Activated CD4-positive, alpha-beta T cell treated with anti-CD3 and anti-CD28 coated beads for 48 hours (primary cell): ENCODE measurements at places on chromosomes 6 and 20.
A peak's percentile ranks its signal among the peaks of the same experiment; 100 is the strongest.

- DNase-seq = no peak
Observed at GRCh38 chr6:105886814-105887544, 199.2 kb upstream of the PRDM1 start.

DNA sequence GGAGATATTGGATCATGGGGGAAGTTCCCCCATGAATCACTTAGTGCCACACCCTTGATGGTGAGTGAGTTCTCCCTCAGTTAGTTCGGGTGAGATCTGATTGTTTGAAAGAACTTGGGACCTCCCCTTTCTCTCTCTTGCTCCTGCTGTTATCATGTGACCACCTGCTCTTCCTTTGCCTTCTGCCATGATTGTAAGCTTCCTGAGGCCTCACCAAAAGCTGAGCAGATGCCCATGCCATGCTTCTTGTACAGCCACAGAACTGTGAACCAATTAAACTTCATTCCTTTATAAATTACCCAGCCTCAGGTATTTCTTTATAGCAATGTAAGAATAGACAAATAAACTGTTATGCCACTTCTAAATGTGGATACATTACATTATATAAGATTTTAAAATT, 686.7 kb upstream of the MARCKS start:
- no peak for DNase-seq

GRCh38 chr20:59598625-59599310, 5.6 kb upstream of the PHACTR3 start:
- DNase-seq = peak; percentile 47

GRCh38 chr6:7904654-7905319, 5.8 kb downstream of the TXNDC5 start:
- DNase-seq = no peak

DNA sequence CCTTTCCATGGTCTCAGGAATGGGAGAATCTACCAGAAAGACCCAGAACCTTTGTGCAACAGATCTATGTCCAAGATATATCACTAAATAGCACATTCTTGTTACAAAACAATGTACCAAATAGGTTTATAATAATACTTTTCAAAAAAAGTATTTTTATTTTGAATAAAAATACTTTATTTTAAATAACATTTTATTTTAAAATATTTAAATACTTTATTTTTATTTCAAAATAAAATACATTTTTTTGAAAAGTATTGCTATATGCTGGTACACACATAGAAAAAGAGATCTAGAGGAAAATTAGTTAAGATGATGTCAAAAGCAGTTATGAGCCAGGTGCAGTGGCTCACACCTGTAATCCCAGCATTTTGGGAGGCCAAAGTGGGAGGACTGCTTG, 16.8 kb upstream of the RALY start:
- DNase-seq = no peak

DNA sequence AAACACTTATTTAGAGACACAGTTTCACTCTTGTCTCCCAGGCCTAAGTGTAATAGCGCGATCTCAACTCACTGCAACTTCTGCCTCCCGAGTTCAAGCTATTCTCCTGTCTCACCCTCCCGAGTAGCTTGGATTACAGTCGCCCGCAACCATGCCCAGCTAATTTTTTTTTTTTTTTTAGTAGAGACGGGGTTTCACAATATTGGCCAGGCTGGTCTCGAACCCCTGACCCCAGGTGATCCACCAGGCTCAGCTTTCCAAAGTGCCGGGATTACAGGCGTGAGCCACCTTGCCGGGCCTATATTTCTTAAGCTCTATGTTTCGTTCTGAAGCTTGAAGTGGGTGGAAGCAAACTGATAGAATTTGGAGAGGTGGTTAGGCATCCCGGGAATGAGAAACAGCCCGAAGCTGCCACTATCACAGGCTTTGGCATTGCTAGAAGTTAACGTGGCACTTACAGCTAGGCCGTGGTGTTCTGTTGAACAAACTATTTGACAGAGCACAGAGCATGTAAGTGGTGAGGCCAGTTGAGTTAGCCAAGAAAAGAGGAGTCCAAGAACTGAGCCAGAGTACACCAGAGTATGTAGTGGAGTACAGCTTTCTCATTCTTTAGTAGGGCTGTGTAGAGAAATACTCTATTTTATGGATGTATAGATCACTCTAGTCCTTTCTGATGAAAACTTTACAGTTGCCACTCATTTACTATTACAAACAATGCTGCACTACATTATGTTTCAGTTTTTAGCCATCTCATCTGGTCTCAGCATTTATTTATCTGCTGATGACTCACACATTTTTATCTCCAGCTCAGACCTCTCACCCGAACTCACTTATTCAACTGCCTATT, 62.0 kb upstream of the HFE start:
- DNase-seq = no peak

GRCh38 chr20:59268870-59269269, 31.5 kb upstream of the EDN3 start:
- no peak for DNase-seq

DNA sequence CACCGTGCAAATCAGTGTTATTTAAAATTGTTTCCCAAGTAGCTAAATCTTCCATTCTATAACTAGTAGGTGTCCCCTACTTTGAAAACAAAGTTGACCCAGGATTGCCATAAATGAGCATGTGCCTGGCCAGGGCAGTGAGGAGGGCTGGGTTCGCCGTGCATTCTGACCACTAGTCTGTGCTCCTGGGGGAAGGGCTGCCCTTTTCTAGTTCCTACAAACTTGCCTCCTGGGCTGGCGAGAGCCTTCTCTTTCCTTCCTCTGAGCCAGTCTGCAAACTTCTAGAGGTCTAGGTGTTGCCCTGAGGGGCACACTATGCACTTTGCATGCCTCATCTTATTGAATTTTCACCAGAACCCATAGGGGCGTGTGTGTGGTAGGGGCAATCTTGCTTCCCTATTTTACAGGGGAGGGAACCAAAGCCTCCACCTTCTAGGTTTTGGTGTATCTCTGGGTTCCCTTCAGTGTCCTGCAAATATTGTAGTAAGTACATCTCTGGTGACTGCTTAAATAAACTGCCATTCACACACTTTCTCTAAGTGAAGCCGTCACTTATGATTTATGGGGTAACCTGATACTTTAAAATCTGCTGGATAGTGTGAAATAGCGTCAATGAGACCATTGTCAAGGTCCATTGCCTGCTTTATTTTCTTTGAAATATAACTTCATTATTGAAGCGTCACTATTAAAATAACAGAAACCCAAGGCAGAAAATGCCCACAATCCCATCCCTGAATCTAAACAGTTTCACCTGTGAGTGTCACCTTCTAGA, 42.2 kb downstream of the CDH26 start:
- DNase-seq = no peak

DNA sequence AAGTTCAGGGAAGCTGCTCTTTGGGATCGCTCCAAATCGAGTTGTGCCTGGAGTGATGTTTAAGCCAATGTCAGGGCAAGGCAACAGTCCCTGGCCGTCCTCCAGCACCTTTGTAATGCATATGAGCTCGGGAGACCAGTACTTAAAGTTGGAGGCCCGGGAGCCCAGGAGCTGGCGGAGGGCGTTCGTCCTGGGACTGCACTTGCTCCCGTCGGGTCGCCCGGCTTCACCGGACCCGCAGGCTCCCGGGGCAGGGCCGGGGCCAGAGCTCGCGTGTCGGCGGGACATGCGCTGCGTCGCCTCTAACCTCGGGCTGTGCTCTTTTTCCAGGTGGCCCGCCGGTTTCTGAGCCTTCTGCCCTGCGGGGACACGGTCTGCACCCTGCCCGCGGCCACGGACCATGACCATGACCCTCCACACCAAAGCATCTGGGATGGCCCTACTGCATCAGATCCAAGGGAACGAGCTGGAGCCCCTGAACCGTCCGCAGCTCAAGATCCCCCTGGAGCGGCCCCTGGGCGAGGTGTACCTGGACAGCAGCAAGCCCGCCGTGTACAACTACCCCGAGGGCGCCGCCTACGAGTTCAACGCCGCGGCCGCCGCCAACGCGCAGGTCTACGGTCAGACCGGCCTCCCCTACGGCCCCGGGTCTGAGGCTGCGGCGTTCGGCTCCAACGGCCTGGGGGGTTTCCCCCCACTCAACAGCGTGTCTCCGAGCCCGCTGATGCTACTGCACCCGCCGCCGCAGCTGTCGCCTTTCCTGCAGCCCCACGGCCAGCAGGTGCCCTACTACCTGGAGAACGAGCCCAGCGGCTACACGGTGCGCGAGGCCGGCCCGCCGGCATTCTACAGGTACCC, at the start of gene ESR1:
Gene ESR1, plus strand, starts transcription at position 170 of the 858 bp plus-strand sequence. Its CDS starts 231 bp downstream, at position 401.
- peak; percentile 33 for DNase-seq

DNA sequence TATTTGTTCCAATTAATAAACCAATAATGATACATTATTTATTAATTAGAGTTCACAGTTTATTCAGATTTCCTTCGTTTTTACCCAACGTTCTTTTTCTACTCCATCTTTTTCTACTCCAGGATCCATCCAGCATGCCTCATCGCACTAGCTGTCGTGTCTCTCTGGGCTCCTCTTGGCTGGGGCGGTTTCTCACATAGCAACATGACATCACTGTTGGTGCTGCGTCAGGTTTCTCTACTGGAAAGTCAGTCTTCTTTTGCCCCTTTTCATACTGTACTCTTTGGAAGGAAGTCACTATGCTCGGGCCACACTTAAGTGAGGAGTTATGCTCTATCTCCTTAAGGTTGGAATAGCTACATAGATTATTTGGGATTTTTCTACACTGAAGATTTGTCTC, 13.7 kb upstream of the SOX12 start:
- no peak for DNase-seq

DNA sequence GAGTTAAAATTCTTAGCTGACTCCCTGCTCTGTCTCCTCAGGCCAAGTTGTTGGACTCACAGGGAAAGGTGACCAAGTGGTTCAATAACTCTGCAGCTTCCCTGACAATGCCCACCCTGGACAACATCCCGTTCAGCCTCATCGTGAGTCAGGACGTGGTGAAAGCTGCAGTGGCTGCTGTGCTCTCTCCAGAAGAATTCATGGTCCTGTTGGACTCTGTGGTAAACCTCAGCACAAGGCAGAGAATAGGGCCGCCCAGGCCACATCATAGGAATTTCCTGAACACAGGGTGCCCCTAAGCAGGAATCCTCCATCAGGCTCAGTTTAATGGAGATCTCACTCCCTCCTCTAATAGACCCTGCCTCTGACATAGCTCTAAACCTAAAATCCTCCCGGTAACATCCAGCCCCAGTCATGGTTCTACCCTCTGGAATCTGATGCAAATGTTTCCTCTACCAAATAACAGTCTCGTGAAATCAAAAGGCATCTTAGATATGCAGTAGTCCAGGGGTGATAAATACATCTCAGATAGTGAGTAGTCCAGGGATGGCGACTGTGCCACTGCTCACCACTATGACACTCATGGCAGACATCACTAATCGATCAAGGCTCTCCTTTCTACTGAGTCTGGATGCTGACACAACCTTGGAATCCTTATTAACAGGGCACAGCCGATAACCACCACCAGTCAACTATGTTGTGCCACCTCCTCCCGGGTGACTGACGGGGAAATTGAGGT, 18.3 kb downstream of the BPIFB1 start:
- peak; percentile 12 for DNase-seq

GRCh38 chr20:50020288-50020687, 37.5 kb downstream of the SNAI1 start:
- no peak for DNase-seq

DNA sequence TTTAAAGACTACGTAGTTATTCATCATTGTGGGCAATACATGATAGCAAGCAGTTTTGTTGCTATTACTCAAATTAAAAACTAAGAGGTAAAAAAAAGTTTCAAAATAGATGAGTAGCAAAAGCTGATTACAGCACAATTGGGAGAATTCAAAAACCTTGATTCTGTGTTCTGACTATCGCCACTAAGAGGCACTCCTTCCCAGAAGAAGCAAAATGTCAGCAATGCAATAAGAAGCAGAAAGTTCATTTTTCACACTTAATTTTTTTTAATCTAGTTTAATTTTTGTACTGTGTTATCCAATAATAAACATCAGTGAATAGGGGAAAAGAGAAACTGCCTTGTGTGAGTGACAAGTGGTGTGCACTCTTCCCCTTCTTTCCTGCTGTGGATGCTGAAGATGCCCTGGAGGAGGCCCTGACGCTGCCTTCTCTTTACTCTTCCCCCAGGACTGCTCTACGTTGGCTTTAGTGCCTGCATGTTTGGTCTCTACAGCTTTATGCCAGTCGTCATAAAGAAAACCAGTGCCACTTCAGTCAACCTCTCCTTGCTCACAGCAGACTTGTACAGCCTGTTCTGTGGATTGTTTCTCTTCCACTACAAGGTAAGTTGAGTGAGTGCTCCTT, 263.2 kb upstream of the PLN start:
- DNase-seq = no peak

- no peak for DNase-seq
Observed at GRCh38 chr6:159260208-159260607, 91.0 kb downstream of the FNDC1 start.

- no peak for DNase-seq
Observed at GRCh38 chr20:25117990-25118389, 36.0 kb upstream of the VSX1 start.
